Cardiac muscle cell (in vitro differentiated cells and primary cell): ENCODE measurements at places on chromosomes 5 and 9.

DNA sequence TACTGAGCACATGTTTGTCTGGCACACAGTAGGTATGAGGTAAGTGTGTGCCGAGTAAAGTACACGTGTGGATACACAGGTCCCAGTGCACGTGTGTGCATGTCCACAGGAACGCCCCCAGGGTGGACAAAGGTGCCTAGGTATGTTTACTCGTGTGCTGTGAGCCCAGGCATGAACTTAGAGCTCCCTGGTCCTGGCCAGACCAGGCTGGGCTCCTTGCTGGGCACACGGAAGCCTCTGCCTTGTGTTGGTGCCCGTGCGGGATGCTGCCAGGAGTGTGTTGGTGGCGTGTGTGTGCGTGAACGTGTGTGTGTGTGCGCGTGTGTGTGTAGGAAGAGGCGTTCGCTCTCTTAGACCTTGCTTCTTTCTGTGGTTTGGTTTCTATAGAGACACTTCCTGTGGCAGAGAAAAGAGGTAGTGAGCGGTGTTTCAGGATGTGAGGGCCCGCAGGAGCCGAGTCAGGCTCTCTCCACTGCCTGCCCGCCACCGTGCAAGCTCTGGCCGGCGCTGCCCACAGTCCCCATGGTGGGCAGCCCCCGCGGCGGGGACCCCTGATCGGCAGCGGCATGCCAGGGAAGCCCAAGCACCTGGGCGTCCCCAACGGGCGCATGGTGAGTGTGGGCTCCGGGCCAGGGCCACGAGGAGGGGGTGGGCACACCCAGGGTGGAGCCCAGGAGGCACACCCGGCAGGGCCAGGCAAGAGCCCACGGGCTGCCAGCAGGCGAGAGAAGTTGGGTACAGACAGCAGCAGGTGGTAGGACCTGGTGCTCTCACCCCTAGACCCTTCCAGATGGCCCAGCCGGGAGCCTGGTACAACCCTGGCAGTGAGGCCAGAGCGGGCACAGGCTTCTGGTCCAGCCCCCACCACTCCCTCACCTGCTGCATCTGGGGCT lies at the start of gene RGS14:
Gene RGS14, plus strand, starts transcription at position 466 of the 893 bp plus-strand sequence. Its CDS starts 101 bp downstream, at position 567.
- peak; percentile 65 for DNase-seq

GRCh38 chr5:56871777-56872176 lies 37.6 kb upstream of the SETD9 start:
- no peak for DNase-seq

GRCh38 chr9:130167927-130168326 lies 4.3 kb upstream of the NCS1 start:
- DNase-seq, result no peak

GRCh38 chr5:150001660-150002486 lies 1.3 kb downstream of the HMGXB3 start:
- peak; percentile 63 for DNase-seq

DNA sequence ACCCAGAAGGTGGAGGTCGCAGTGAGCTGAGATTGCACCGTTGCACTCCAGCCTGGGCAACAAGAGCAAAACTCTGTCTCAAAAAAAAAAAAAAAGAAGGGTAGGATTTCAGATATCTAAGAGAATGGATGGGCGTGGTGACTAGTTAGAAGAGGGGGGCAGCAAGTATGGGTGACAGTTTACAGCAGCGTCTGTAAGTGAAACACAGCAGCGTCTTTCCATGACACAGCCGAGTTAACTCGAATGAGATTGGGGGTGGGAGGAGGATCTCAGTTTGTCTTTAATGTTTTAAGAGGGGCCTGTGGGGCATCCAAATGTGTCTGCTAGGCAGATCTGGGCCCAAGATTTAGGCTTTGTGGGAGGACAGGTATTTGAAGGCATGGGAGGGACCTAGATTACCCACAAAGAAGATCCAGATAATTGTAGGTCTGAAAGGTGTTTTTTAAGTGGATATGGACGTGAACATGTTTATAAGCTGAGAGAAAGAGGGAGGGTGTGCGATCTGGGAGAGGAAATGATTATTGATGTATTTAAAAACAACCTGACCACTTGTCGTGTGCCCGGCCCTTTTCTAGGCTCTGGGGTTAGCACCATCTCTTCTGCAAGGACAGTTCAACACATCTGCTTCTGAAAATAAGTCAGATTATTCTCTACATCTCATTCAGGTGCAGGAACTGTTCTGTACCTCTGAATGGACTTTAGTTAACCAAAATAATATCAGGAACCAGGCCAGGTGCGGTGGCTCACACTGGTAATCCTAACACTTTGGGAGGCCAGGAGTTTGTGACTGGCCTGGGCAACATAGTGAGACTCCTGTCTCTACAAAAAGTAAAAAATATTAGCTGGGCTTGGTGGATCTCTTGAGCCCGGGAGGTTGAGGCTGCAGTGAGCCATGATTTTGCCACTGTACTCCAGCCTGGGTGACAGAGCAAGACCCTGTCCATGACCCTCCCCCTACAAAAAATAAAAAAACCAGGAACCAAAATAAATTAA lies 2.5 kb downstream of the CEP78 start:
- no peak for DNase-seq

- DNase-seq, result no peak
Measured at GRCh38 chr9:87882627-87883026, at the start of gene SPATA31E1. Gene SPATA31E1 (plus strand): TSS chr9:87882877. CDS start chr9:87882892, 15 bp downstream.

GRCh38 chr9:89418474-89418845 lies 79.5 kb downstream of the SEMA4D start:
- no peak for DNase-seq

GRCh38 chr9:20117482-20117881 lies 328.6 kb upstream of the SLC24A2 start:
- DNase-seq, result no peak

DNA sequence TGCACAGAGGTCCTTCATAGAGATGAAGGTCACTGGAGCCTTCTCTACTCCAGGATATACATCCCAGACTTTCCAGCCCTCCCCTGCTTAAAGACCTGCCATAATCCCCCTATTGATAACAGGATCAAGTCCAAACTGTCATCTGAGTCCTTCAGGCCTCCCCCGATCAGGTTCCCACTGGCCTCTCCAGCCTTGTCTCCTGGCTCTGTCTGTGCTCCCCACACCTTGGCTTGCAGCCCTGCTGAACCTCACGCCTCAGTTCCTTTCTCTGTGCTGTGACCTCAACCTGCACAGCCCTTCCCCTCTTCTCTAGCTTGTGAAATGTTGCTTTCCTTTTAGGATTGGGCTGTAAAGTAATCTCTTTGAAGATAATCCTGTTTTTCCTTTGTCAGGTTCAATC lies 2.5 kb upstream of the HRH2 start:
- DNase-seq, result no peak

- no peak for DNase-seq
Measured at GRCh38 chr9:109474944-109475343, 23.2 kb downstream of the PTPN3 start.
